Stimulated activated CD8-positive, alpha-beta memory T cell treated with anti-CD3 and anti-CD28 coated beads, Interleukin-4, amount 100 ng/mL, for 24 hours (primary cell): ENCODE measurements at places on chromosomes 7 and 10.

DNA sequence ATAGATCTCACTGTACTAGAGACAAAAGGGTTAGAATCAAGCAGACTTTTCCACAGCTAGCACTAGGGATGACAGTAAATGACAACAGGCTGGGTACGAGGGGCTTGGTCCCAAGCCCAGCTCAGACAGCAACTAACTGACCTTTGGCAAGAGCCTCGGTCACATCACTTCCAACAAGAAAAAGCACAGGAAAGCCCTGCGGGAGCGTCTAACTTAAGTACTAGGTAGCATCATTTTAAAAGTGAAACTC lies 22.8 kb downstream of the CALML3 start:
- no peak for DNase-seq

- DNase-seq, result no peak
Observed at GRCh38 chr7:134691546-134692343, 45.1 kb downstream of the BPGM start.

GRCh38 chr7:102253973-102254370 lies 32.7 kb upstream of the SH2B2 start:
- no peak for DNase-seq

GRCh38 chr10:113802997-113803396 lies 50.9 kb downstream of the DCLRE1A start:
- no peak for DNase-seq

DNA sequence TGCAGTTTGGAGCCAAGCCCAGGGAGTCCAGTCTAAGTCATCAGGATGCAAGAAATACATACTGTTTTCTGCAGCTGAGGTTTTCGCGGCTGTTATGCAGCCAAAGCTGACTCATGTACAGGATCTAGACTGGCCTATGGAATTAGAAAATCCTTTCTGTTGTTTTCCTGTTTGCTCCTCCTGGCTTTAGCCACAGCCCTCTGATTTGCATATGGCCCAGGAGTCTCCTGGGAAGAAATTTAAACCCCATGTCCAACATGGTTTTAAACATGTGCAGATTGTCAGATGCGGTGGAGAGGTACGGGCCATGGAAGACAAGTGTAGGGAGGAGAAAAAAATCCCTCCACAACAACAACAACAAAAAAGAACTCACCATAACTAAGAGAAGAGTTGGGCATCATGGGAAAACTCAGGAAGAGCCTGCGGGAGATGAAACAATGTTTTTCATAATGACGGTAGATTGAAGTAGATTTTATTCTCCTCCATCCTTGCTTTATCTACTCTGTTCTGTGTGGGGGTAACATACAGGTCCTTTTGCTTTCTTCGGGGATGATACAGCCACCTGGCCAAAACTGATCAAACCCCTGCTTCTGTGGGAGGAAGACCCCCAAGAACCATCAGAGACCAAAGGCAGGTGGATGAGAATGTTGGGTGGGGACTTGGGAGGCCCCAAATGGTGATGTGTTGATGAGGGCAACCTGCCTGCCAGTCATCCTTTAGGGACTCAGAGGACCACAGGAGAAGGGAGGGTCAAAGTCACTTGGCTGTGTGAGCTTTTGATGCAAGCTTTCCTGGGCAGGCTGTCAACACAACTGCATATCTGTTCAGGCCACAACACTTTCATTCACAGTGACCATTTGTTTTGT lies 29.8 kb upstream of the GNA12 start:
- no peak for DNase-seq

DNA sequence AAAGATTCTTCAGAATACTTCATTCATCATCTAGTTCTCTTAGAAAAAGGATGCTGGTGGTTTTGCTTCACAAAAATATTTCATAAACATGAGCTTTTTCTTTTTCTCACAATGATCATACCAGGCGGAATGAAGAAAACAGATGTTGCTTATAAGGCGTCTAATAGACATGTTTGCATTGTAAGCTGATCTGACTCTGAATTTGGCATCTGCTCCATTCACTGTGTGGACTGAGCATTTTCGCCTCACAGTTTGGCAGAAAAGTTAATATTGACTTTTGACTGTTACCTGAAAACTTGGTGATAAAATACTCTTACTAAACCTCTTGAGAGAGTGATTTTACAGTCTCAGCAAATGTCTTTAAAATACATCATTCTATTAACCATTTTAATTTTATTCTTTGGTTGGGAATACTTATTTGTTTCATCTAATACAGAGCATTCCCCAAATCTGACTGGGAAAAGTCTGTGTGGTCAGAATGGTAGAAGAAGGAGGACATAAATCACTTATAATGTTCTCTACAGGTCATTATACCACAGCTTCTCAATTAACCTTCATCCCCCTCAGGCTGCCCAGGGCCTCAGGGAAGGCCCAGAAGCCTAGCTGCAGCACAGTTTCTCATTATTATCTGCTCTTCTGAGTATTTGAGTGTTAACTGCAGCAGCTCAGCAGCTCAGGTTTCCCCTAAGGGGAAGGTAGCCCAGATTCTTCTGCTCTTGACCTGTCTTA lies 121.6 kb upstream of the KAT6B start:
- DNase-seq, result no peak

DNA sequence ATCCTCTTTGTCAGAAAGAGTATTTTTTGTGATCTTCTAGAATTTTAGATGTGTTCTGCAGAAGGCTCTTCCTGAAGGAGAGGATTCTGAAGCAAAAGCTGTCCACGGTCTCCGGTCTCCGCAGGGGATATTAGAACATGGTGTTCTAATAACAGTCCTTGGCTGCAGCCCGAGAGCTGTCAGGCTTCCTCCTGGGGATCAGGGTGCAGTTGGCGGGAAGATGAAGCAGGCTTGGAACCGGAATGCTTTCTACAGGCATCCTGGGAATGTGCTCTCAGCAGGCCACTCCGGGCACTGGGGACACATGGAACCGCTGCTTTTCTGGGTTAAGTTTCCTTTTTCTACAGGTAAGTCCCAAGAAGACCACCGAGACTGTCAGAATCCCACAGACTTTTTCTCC lies 118.6 kb upstream of the PARD3 start:
- no peak for DNase-seq

- DNase-seq, result no peak
Observed at GRCh38 chr7:21480693-21481403, 53.0 kb downstream of the SP4 start.

DNA sequence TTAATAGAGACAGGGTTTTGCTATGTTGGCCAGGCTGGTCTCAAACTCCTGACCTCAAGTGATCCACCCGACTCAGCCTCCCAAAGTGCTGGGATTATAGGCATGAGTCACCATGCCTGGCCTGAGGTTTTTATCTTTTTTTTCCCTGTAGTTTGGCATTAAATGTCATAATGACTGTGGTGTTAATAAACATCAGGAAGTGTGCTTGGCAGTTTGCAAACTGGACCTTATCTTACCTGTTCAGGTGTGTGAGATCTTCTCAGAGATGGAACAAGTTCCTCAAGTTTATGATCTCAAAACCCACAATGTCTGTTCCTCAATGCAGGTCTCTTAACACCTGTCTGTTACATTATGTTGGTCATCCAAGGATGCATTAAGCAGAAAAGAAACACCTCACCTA lies 80.0 kb downstream of the ARID5B start:
- DNase-seq, result no peak

DNA sequence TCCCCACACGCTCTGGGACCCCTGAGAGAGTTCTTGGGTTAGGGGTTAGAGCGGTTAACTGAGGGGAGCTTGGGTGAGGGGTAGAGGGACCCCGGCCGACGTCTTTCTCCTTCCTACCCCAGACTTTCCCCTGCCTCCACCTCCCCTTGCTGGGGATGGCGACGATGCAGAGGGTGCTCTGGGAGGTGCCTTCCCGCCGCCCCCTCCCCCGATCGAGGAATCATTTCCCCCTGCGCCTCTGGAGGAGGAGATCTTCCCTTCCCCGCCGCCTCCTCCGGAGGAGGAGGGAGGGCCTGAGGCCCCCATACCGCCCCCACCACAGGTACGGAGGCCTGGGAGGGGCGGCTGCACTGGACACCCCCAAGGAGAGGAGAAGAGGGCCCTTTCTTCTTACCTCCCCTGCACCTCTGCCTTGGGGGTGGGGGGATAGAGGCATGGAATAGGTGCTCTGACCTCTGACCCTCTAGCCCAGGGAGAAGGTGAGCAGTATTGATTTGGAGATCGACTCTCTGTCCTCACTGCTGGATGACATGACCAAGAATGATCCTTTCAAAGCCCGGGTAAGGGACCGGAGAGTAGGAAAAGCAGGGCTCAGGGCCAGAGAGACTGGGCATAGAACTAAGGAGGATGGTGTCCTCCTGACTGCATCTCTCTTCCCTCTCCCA lies 1.1 kb downstream of the ZYX start:
- DNase-seq, result no peak

- DNase-seq, result no peak
Observed at GRCh38 chr10:97434055-97434454, 8.1 kb downstream of the PGAM1 start.

GRCh38 chr10:43166880-43167497 lies 28.7 kb downstream of the CSGALNACT2 start:
- no peak for DNase-seq

- no peak for DNase-seq
Observed at GRCh38 chr10:86668297-86669165, at the start of gene LDB3. TSS of gene LDB3 (plus strand) at chr10:86668511. CDS start at chr10:86668692, 181 bp downstream.

DNA sequence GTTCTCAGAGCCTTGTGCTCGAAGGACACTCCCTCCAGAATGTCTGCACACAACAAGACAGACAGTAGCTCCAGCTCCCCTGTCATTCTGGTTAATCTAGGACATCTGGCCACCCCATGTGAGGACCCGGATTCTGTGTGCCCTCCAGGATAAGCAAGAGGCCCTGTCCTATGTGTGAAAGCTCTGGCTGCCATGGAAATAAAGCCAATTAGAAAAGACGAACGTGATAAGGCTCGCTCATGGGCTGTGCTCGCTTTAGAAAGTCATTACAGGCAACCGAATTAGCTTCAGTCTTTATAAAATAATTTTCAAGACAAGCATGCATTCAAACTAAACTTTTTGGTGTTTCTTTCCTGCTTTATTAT lies 263.4 kb downstream of the INHBA start:
- DNase-seq, result no peak

DNA sequence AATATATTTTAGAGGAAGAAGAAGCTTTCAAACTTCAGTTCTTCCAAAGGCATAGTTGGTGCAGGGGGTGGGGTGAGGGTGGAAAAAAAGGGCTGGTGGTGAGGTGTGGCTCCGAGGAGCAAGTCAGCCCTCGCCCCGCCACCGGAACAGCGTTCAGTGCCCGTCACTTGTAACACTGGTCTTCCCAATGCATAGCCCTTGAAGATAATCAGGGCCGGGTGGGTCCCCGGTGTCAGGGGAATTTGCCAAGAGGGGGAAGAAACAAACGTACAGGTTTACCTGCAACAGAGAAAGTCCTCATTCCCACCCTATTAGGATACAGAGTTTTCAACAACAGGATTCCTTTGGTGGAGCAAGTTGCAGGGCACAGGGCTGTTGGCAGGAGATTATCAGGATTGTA lies 1.5 kb downstream of the SVOPL start:
- DNase-seq, result no peak

DNA sequence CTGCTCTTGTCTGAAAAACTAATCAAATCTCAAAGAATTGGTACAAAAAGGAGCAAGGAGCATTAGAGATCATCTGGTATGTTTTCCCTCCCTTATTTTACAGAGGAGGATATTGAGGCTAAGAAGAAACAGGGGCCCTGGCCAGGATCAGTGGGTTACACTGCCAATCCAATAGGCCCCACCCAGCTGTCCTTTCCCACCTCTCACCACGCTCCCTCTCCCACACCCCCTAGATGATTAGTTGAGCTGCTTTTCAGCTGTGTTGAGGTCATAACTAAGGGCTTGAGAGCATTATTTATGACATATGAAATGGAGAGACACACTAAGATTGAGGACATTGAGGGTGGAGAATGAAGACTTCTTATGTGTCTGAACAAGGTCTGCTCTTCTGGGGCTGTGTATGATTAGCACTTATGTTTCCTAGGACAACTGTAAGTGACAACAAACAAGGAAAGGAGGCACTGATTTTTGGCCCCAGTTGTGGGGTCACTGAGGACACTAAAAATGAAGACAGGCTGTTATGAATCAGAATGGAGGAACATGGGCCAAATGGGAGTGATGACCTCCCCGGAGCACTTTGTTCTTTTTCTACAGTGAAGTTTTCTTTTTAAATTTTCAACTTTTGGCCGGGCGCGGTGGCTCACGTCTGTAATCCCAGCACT lies 26.5 kb downstream of the VWA2 start:
- no peak for DNase-seq

- no peak for DNase-seq
Observed at GRCh38 chr10:102552533-102552932, 48.8 kb downstream of the SUFU start.

DNA sequence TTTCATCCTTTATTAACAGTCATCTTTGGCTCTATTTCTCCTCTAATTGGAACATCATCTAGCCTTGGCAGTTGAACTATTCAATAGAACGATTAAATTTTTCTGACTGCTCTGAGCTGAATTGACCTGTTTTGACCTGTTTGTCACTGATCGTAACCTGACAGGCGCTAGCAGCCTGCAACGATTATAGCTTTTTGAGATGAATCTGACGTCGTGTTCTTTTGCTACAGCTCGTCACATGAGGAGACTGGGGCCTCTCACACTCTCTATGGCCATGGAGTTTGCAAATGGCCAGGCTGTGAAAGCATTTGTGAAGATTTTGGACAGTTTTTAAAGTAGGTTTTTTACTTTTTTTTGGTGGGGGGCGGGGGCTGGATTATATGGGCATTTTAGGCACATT lies 229.8 kb downstream of the FOXP2 start:
- no peak for DNase-seq

GRCh38 chr7:7565746-7566650 lies 686 bp upstream of the MIOS start:
- DNase-seq, result no peak

GRCh38 chr10:69876286-69876685 lies 74.6 kb downstream of the COL13A1 start:
- no peak for DNase-seq

DNA sequence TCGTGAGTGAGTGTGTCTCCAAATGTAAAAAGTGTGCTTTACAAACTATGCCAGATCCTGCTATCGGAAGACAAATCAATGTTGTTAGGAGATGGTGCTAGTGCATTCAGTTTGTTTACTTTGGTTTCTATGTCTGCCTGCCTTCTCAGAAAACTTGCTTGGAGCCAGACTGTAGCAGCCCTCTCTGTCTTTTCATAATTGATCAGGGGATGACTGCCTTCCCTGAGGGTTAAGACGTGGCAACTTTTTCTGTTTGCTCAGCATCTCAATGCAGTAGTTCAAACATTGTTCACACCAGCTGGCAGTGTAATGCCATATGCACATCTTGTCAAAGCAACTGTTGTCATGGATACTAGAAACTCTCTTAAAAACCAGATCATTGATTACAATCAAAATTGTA lies 118.5 kb downstream of the FOXP2 start:
- DNase-seq, result no peak
